ENCODE measurements at places on chromosomes 4 and X.

- no peak for DNase-seq
Observed at GRCh38 chrX:23623797-23624196, 43.5 kb upstream of the PRDX4 start.

GRCh38 chr4:153571006-153571545, 104.9 kb downstream of the TMEM131L start:
- DNase-seq: no peak

DNA sequence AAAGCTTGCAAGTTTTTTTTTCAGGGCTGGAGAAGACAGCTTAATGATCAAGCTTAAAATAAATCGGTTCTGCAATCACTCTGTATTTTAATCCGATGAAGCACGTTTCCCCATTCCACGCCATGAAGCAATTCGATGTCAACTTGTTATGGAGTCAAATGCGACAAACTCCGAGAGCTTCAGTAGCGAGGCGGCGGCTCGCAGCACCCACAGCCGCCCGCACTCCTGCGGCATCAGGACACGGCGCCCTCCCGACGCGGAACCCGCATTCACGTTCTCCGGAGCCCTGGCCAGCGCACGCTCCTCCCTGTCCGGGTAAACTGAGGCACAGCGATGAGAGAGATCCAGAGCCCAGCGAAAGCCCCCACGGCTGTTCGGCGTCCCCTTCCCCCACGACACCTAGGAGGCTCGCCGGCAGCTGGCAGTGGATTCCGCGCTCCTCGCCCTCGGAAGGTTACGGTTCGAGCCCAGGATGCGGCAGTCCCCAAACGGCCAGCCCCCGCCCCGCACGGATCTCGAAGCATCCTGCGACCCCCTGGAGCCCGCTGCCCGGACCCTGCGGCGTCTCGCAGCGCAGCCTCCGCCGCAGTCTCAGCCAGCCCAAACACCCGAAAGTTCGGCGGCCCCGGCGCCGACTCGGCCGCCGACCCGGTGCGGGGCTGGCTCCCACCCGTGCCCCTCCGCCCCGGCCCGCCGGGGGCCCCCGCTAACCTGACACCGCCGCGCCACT, 507 bp downstream of the MFAP3L start:
- DNase-seq: peak; percentile 70

DNA sequence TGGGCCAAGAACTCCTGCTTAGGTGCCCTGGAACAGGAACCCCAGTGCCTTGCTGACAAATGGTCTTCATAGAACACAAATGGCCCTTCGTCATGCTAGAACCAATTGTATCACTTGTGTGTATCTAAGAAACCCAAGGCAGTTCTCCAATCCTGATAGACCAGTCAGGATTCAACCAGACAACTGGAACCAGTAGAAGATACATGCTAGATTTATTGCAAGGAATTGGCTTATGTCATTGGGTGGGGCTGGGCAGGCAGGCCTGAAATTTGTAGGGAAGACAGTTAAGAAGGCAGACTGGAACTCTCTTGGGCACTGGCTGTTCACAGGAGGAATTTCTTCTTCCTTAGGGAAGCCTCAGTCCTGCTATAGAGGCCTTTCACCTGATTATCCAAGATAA, 17.0 kb upstream of the TBL1X start:
- DNase-seq: no peak

GRCh38 chrX:3094261-3094660, 53.0 kb downstream of the ARSF start:
- DNase-seq: no peak

GRCh38 chr4:41814565-41814964, 66.0 kb upstream of the PHOX2B start:
- peak; percentile 75 for DNase-seq

- DNase-seq: no peak
Observed at GRCh38 chr4:144411119-144411518, 234.8 kb upstream of the HHIP start.

GRCh38 chrX:12946838-12947544, 27.9 kb upstream of the TMSB4X start:
- DNase-seq: peak; percentile 85

- DNase-seq: peak; percentile 68
Observed at GRCh38 chrX:45850775-45851433, 650.2 kb upstream of the DIPK2B start.

GRCh38 chr4:95516528-95517017, 32.2 kb downstream of the UNC5C start:
- DNase-seq: peak; percentile 59

- no peak for DNase-seq
Observed at GRCh38 chrX:134745636-134746409, 87.6 kb upstream of the PLAC1 start.

DNA sequence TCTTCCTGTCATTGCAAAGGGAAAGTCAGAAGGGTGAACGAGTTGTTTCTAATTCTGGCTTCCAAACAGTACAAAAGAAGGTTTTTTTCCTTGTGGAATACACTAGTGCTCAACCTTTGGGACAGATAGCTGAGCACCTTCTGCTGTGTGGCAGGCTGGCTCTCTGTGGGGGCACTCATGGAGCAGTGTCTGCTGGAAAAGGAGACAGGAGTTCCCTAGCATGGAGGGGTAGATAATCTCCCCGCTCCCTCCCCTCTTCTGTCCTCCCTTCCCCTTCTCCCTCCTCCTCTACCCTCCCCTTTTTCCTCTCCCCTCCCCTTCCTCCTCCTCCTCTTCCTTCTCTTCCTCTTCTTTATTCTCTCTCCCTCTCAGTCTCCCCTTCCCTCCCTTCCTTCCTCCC, 62.4 kb upstream of the MTM1 start:
- no peak for DNase-seq

DNA sequence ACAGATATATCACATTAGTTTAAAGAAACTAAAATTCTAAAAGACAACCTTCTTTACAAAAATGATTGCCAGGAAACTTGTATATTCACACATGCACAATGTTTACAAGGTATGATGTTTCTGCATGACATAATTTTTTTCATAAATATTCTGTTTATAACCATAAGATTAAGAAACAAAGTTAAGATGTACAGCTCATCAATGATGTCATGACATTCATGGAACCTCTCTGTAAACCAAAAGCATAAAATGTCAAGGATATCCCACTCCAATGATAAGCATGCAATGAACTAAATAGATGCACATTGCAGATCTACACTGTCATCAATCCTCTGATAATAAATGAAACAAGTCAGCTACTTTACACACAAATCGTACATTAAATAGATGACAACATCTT, 136.0 kb downstream of the MAB21L2 start:
- no peak for DNase-seq

GRCh38 chrX:118552121-118552900, 56.7 kb downstream of the DOCK11 start:
- no peak for DNase-seq

GRCh38 chrX:94057385-94057784, 383.4 kb downstream of the FAM133A start:
- DNase-seq: no peak

- peak; percentile 43 for DNase-seq
Observed at GRCh38 chr4:40401631-40402030, 66.5 kb downstream of the CHRNA9 start.

GRCh38 chrX:45479835-45480422, 279.3 kb upstream of the DIPK2B start:
- no peak for DNase-seq

GRCh38 chr4:145083891-145084605, 13.9 kb downstream of the ANAPC10 start:
- no peak for DNase-seq

- DNase-seq: peak; percentile 86
Observed at GRCh38 chr4:124334119-124334518, 378.4 kb downstream of the ANKRD50 start.

DNA sequence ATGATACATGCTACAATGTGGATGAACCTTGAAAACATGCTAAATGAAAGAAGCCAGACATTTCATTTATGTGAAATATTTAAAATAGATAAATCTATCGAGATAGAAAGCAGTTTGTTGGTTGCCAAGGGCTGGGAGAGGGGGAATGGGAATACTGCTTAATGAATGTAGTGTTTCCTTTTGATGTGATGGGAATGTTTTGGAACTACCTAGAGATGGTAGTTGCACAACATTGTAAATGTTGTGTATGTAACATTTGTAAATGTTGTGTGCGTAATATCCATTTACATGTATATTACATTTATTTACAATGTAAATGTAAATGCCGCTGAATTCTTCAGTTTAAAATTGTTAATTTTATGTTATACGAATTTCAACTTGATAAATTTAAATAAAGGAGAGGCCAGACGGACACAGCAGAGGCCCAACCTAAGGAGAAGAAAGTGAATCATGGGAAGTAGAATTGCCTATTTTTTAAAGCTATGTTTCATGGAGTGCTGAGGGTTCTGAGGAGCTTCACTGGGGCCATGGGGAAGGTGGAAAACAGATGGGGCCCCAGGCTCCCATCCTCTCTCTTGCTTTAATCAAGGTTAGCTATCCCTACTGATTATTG, 60.0 kb upstream of the TEX13D start:
- no peak for DNase-seq

DNA sequence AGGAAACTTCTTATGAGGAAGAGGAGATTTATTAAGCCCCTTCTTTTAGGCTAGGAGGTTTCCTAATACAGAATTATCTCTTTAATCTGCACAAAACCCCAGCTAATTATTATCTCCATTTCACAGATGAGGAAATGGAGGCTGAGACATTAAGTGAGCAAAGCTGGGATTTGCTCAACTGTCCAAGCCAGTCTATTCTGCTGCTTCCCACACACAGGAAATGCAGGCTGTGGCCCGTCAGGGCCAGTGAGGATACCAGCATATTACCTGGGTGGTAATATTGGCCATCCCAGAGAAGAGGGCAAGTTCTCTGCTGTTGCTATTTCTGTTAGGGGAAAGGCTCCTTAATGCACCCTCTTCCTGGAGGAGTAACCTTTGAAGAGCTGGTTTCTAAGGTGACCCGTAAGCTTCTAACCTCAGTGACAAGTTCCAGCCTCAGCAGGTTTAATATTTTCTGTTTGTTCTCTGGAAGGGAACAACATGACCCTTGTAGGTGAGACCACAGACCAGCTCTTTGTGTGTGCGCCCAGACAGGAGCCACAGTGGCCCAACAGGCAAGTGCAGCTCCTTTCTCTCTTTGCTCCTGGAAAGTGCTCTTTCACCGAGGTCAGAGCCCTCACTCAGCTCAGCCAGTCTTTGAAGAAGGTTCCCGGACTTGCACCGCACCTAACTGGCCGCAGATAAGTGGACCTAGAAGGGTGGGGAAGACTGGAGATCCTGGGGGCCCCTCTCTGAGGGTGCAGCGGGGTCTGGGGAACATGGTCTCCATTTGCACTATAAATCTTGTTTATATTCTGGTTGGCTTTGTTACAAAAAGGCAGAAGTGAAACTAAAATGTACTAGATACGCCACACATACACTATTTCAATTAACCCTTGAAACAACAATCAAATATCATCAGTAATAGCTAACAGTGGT, 35.5 kb downstream of the TBC1D9 start:
- no peak for DNase-seq

DNA sequence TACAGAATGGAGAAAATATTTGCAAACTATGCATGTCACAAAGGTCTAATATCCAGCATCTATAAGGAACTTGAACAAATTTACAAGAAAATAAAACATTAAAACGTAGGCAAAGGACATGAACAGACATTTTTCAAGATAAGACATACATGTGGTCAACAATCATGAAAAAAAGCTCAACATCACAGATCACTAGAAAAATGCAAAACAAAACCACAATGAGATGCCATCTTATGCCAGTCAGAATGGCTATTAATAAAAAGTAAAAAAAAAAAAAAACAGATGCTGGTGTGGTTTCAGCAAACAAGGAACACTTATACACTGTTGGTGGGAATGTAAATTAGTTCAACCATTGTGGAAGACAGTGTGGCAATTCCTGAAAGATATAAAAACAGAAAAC, 75.8 kb upstream of the IL13RA2 start:
- no peak for DNase-seq

- DNase-seq: no peak
Observed at GRCh38 chr4:165009493-165010227, 22.1 kb upstream of the TRIM60 start.

- peak; percentile 39 for DNase-seq
Observed at GRCh38 chr4:55125763-55126541, 557 bp upstream of the KDR start.

- DNase-seq: peak; percentile 45
Observed at GRCh38 chr4:69057620-69058409, 38.5 kb upstream of the UGT2B7 start.

GRCh38 chrX:38654302-38654701, 93.0 kb downstream of the TSPAN7 start:
- peak; percentile 62 for DNase-seq

- no peak for DNase-seq
Observed at GRCh38 chr4:184028561-184029374, 123.7 kb downstream of the STOX2 start.

DNA sequence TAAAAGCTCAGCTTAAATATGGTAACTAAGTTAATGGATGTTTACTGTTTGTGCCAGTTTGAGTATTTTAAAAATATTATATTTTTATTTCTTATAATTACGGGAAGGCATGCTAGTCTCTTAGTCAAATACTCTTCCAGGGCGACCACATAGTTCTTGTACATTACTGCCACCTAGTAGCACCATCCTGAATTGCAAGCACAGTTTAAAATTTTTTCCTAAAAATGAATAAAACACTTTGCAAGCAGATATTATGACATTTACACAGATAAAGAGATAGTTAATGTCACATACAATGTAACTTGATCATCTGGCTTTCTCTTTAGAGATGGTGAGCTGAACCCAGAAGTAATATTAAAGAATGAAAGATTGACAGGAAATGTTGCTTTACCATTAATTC, 11.5 kb downstream of the NDP start:
- no peak for DNase-seq

- DNase-seq: no peak
Observed at GRCh38 chr4:80161413-80162058, 35.8 kb upstream of the PRDM8 start.

- no peak for DNase-seq
Observed at GRCh38 chr4:67437974-67438713, 107.2 kb downstream of the CENPC start.

- no peak for DNase-seq
Observed at GRCh38 chrX:94932278-94932965, 1258.4 kb downstream of the FAM133A start.

DNA sequence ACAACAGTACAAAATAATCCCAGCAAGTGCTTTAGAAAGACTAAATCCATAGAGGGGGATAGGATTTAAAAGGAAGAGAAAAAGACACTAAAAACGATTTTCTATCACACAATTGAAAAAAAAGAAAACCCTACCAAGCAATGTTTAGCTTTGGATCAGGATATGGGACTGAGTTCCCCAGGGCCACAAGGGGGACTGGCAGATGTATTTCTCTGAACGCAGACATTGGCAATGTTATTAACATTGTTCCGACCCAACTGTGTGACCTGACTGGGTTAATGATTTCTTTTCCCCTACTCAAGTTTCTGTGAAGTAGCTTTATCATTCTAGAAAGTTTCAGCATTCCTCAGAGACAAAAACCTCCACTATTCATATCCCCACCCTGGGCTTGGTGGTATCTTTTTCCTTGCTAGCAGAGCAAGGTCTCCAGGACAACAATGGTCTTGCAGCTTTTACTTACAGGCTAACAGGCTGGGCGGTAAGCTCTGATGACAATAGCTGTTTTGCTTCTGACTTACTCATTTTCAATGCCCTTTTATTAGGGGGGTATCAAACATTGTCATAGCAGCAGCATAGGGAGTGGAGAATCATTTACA, 25.8 kb downstream of the SLC7A11 start:
- no peak for DNase-seq

- DNase-seq: no peak
Observed at GRCh38 chrX:47621851-47622250, 2.2 kb upstream of the SYN1 start.
